Activated CD4-positive, alpha-beta T cell treated with anti-CD3 and anti-CD28 coated beads, Interleukin-2, Interleukin-4, amounts not matched to agents 100 ng/mL and 50 ng/mL, durations not matched to agents 16 hours and 8 hours (primary cell): ENCODE measurements at places on chromosomes 1 and 21.

DNA sequence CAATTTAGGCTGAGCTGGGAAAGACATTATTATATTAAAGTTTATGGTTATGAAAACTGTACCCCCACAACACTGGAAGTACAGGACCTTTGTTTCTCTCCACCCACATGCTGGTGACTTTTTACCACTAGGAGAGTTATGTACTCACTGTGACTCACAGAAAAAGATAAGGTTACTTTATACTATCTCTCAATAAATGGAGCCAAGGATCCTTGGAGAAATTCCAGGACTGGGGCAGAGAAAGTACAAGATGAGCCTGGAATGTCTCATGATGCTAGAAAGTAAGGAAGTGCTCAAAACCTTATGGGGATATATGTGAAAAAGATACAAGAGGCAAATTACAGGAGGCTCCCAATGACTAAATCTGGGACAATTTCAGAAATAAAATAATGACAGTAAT, 63.9 kb upstream of the C1orf105 start:
- DNase-seq = no peak

DNA sequence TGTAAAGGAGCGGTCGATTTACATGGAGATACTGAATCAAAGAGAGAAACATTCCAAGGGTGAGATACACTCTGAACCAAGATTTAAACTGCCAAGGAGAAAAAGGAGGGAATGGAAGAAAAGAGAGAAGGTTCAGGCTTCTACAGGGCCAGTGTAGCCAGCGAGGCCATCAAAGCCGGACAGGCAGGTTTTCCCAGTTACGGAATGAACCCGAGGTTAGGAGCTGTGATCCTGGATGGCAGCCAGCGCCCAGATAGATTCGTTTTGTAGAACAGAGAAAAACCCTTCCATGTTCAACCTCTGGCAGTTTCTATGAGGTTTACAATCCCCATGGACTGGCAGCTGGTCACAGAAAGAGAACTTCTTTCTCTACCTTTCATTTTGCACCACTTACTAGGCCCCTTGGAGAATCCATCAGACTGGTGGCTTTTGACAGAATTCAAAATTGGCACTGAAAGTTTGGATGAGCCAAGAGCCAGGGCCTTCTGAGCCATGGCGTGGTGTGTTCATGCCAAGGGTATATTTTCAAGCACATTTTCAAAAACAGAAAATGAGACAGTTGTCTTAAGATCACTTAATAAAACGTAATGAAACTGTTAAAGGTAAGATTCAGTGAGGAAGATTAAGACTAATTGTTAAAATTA, 171.5 kb downstream of the RUNX1 start:
- DNase-seq = no peak

DNA sequence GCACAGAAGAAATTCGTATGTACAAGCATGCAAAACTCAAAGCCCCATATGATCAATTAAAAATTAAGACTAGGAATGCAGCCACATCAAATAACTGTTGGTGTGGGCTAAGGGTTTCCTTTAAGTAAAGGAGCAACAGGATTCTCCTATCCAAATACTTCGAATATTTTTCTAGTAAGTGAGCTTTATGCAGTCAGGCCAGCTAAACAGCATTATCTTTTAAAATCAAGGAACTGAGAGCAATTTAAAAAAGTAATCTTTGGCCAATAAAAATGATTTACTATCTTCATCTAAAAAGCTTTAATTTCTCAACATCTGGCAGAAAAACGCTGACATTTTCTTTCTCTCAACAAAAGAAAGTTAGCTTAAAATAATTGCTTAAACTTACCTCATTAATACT, 19.8 kb downstream of the CNN3 start:
- no peak for DNase-seq

DNA sequence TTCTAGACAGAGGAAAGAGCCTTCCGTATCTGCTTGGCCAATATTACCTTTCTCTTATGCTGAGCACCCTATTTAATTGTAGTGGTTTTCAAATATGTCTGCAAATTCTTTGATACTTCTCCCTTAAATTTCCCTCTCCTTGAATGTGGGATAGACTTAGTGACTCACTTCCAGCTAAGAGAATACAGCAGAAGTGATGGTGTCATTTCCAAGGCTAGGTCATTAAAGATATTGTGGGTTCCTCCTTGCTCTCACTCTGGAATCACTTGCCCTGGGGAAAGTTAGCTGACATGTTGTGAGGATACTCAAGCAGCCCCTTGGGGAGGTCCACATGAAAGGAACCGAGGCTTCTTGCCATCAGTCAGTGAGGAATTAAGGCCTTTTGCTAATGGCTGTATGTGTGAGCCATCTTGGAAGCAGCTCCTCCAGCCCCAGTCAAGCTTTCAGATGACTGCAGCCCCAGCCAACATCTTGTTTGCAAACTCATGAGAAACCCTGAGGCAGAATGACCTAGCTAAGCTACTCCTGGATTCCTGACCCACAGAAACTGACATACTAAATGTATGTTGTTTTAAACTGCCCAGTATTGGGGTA, 8.1 kb upstream of the CITED4 start:
- DNase-seq = no peak

DNA sequence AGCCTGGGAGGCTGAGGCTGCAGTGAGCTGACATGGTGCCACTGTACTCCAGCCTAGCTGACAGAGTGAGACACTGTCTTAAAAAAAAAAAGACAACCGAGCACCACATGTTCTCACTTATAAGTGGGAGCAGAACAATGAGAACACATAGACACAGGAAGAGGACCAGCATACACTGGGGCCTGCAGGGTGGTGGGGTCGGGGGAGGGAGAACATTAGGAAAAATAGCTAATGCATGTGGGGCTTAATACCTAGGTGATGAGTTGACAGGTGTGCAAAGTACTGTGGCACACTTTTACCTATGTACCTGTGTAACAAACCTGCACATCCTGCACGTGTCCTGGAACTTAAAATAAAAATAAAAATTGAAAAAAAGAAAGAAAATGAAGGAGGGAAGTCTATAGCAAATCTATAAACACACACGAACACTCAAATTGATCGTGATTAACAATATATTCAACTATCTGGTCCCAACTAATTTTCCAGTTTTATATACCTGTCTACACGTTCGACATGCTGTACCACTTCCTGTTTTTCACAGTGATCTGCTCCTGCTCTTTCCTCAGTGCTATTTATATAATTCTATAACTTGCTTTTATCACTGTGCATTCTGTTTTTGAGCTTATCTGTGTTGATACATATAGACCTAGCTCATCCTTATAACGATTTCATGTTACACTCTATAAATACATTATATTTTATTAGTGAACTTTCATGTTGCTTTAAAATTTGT, 27.2 kb downstream of the AK5 start:
- no peak for DNase-seq

DNA sequence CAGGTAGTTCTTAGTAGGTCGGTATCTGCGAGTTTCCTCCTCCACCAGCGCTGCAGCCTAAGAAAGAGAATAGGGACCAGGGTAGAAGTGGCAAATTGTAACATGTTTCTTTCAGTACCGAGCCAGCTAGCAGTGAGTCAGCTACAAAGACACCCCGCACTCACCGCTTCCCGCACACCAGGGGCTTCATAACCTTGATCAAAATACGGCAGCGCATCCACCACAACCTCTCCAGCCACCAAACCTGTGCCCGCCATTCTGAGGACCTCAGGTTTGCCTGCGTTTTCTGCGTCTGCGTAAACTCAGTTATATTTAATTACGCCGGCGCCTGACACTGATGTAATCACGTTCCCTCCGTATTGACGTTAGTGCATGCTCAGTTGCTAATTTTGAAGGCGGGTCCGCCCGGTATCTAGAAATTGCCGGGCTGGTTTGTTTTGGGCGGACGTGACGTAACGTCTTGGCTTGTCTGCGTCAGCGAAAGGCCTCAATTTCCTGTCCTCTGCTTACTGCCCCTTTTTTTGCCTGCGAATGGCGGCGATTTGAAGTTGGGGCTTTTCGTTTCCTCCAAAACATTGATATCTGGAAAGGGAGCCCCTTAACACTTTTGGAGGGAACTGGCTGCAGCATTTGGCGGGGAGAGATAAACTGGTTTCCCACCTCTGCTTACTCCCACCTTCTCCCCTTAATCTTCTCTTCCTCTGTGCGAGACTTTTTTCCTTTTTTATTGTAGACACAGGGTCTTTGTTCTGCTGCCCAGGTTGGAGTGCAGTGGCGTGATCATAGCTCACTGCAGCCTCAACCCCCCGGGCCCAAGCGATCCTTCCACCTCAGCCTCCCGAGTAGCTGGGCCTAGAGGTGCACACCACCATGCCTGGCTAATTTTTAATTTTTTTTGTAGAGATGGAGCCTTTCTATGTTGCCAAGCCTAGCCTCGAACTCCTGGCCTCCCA, at the start of gene BCAS2:
Gene BCAS2 (minus strand): TSS at position 281 of the 953 bp plus-strand sequence. CDS start 24 bp downstream, at position 257.
- peak; percentile 97 for DNase-seq

- no peak for DNase-seq
Observed at GRCh38 chr1:218495931-218496330, 150.8 kb downstream of the TGFB2 start.

DNA sequence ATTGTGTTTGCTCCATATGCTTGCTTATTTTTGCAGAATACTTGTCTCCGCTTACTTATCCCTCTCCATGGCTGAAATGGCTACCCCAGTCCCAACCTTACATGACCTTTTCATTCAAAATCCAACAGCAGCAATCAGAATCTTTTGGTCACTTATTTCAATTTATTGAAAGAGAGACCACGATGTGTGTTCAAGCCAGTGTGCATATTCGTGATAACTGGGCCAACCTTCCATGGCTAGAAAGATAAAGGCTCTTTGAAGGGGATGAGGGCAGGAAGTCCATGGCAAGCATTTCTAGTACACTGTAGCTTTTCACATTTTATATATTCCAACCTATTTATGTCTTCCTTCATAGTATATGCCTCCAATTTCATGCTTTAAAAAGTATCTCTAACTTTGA, 23.1 kb downstream of the HSD11B1 start:
- no peak for DNase-seq

- no peak for DNase-seq
Observed at GRCh38 chr1:51627672-51628071, 10.8 kb downstream of the OSBPL9 start.
